ENCODE measurements at places on chromosomes 12 and 14.

- peak; percentile 1 for DNase-seq
Measured at GRCh38 chr12:63403256-63403655, 252.3 kb upstream of the AVPR1A start.

DNA sequence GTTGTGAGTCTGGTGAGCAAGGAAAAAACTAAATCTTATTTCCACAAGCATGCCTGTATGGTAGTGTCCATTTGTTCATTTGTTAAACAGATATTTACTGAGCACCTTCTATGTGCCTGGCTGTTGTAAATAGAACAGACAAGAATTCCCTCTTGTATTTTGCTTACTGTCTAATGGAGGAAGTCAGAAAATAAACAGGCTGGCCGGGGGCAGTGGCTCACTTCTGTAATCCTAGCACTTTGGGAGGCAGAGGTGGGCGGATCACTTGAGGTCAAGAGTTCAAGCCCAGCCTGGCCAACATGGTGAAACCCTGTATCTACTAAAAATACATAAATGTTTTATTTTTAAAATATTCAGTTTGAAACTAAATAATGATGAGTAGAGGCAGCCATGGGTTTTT, 79.3 kb downstream of the GTF2A1 start:
- DNase-seq = no peak

- DNase-seq = no peak
Measured at GRCh38 chr14:61469781-61470180, 148.4 kb downstream of the PRKCH start.

DNA sequence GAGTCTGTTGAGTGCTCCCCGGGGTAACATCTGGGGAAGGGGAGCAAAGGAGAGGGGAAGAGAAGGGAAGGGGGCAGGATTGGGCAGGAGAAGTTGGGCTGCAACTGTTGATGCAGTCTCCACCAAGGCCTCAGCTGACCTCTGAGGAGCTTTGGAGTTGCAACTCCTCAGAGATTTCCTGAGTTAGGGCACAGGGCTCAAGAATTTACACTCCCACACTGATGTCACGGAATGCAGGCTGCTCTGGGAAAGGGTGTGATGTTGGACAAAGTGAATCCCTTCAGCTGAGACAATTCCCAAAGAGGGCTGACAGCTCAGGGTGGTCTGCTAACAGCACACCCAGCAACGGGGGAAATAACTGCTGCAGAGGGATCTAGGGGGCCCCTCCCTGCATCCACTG, 295.6 kb downstream of the PCNX1 start:
- DNase-seq = peak; percentile 40

DNA sequence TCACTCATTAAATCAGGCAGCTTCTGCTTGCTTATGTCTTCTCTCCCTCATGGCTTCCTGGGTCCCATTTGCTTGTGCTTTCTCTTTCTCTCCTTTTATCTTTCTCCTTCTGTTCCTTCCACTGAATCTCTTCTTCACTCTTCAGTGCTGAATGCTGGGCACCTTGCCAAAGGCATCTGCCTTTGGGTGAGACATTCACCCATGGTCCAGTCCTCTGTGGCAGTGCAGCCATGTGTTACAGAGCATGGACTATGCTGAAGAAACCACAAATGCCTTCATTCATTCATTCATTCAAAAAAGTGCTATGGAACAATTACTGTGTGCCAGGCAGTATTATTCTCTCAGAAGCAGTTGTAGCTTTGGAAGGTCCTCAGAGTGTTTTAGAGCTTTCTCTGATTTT, 344.4 kb upstream of the STXBP6 start:
- DNase-seq = no peak

DNA sequence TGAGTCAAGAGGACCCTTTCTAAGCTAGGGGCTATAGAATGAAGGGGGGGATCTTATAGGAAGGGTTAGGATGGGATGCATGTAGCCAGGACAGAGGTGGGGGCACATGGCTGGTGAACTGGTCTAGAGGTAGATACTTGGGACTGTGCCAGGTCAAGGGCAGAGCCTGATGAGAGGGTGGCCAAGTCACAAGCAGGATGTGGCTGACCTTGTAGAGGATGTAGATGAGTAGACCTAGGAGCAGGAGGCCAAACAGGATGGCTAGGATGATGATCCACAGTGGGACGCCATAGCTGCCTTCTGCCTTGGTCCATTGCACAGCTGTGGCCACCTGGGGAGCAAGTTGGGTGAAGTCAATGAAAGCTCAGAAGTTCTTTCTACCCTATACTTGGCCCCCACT, 12.6 kb upstream of the ZNF385A start:
- no peak for DNase-seq

DNA sequence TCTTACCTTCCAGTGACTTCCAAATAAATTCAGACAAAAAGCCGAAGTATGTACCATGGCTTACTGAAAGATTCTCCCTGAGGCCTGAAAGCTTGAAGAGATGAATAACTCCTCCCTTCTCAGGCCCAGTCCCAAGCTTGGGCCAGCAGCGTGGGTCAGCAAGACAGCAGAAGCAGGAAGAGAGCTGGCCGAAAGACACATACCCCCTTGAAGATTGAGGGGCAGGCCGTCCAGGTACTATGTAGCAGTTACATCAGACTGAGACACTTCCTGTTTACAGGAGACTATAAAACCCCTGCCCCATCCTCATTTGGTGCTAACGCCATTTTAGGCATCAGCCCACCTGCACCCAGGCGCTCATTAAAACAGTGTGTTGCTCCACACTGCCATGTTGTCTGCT, 15.0 kb downstream of the NDUFA12 start:
- no peak for DNase-seq

- DNase-seq = peak; percentile 67
Measured at GRCh38 chr12:89040146-89040964, 311.9 kb downstream of the DUSP6 start.

DNA sequence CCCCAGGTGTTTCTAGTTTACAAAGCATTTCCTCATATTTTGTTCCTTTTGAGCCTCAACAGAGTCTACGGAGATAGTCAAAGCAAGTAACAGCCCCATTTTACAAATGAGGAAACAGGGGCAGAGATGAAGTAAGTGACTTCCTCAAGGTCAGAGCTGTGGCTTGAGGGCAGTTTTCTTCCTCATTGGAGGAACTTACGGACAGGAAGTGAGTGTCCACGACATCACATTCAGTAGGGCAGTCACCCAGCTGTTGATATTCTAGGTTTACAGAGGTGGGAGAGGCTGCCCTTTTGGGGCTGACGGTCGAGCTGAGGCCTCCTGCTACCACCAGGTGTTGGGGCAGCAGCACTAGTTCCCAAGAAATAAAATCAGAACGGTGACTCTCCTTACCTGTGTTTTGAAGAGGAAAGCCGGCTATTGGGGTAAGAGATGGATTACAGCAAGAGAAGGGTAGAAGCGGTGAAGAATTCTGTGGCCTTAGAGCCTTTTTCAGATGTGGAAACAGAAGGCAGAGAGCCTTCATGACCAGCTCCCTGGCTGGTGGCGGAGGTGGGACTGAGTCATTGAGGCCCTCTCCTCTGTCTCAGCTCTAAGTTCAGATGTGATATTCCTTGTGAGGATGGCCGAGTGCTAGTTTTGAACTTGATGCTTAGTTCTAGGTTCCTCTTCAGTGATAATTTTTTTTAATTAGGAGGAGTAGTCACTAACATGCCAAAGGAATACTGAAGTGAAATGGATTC, 41.7 kb downstream of the SUSD6 start:
- DNase-seq = no peak

DNA sequence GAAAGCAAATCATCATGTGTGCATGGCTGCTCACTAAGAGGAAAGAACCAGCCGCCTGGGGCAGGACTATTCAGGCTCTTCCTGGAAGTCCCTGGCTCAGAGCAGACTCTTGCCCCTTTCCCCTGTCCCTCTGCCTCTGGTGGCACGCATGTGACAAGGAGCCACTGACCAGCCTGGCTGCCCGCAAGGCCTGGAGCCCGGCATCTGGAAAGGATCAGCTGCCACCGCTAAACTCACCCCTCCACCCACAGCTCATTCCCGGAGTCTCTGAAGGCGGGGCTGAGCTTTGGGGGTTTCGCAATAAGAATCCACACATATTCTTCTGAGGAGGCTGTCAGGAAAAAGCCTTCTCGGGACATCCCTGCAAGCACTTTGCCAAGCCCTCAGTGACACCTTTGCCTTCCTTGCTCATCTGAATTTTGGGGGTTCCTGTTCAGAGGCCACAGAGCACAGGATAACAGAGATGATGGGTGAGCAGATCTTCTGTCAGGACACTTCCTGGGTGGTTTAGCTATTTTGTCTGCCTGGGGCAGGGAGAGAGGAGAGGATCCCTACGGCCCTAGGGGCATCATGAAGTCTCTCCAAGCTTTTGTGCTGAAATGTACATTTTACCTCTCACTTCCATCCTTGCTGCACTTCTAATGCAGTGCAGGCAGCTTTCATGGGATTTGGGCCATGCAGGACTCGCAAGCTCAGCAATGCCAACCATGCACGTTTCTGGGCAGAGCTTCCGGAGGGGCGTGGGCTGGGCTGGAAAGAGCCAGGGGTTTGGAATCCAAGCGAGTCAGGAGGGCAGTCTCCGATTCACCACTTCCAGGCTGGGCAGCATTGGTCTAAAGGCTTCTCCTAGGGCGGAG, 124.8 kb upstream of the MAP1LC3B2 start:
- DNase-seq = peak; percentile 92

DNA sequence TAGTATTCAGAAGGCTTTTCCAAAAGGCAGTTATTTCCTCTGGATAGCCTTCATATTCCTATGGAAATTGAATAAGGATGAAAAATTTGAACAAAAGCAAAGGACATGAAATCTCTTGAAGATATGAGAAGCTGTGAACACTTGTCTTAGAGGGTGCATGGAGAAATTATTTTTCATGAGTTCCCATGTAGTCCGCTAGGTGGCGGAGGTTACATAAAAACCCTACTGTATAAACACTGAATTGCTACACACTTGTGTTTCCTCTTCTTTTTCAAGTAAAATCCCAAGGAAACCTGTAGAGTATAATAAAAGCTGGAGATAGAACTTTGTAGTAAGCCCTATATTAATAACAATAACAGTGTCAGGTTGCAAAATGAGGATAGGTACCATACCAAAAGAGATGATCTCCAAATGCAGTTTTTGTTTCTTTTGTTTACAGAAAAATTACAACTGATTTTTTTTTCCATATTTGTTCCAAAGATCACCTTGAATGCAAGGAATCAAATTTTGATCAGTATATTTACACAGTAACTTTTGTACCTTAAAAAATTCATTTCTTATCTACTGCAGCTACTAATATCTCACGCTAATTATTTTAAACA, 37.8 kb upstream of the OR4E1 start:
- DNase-seq = peak; percentile 9

DNA sequence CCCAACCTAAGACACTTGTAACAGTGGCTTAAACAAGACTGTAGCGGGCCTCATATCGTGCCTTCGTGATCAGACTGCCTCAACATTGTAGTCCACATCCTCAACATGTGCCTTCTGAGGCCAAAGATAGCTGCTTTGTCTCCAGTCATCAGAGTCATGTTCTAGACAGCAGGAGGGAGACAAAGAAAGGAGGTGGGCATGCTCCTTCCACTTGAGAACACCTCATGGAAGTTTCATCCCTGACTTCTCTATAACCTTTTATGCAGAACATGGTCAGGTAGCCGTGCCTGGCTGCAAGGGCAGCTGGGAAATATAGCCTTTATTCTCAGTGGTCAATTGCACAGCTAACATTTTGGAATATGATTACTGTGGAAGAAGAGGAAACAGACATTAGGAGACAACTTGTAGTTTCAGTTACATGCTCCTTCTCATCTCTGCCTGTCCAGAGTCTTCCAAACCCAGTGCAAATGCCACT, 25.3 kb upstream of the DHRS2 start:
- no peak for DNase-seq

DNA sequence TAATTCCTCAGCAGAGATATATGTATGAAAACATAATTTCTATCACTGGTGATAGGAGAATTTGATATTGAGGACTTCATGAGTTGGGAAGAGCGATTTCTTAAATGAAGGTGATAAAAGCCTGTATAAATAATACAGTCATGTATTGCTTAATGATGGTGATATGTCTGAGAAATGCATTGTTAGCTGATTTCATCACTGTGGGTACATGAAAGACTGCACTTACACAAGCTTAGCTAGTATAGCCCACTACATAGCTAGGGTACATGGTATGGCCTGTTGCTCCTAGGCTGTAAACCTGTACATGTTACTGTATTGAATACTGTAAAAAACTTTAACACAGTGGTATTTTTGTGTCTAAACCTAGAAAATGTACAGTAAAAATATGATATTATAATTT, 63.4 kb downstream of the ANO4 start:
- no peak for DNase-seq

- DNase-seq = no peak
Measured at GRCh38 chr12:4104722-4105244, 168.8 kb upstream of the CCND2 start.

GRCh38 chr14:45658226-45658916, 405.4 kb upstream of the MIS18BP1 start:
- no peak for DNase-seq

- no peak for DNase-seq
Measured at GRCh38 chr12:109099431-109100020, 2.1 kb downstream of the UNG start.

DNA sequence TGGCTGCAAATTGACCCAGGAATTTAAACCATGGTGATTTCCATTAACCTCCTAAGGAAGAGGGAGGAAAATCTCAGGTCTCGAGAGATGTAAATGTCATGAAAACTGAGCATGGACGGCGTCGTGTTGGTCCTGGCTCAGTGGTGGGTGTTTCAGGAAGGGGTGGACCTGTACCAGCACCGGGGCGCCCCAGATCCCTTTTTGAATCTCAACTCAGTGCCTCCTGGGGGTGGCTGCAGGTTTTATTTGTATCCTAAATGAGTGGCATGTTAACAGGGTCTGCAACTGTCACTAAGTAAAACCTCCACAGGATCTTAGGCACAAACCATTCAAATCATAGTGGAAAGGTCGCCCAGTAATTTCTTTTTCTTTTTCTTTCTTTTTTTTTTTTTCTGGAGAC, 101.3 kb downstream of the ASCL4 start:
- DNase-seq = no peak

DNA sequence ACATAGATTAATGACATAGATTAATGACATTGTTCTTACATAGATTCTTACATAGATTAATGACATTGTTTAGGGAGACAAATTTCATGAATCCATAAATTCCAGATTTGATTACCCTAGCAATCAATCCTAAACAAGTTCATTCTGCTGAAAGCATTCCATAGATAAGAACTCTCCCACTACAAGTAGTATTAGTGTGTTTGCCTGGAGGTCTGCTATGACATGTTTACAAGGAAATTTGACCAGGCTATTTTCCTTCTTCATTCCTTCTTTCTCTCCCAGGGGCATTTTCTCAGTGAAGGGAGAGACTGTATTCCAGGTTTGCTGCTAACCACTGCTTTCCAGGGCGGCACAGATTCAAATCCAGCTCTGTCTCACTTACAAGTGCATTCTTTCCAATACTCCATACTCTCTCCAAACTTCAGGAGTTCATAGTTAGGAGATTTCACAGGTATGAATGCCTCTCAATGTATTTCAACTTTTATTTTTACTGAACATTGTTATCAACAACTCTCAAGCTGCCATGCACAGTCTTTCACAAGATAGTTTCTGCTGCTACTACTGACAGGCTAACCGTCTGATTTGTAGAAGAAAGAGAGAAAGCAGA, 134.5 kb downstream of the SLC38A1 start:
- no peak for DNase-seq

DNA sequence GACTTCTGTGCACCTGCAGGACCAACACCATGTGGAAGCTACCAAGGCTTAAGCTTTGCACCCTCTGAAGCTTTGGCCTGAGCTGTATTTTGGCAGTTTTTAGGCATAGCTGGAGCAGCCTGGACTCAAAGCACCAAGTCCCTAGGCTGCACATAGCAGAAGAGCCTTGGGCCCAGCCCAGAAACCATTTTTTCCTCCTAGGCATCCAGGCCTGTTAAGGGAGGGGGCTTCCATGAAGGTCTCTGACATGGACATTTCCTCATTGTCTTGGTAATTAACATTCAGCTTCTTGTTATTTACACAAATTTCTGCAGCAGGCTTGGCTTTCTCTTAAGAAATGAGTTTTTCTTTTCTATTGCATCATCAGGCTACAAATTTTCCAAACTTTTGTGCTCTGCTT, 475.8 kb upstream of the FLRT2 start:
- DNase-seq = no peak
